Head of caudate nucleus (tissue), 42 donors: ENCODE measurements at places on chromosomes 2 and 18.

DNA sequence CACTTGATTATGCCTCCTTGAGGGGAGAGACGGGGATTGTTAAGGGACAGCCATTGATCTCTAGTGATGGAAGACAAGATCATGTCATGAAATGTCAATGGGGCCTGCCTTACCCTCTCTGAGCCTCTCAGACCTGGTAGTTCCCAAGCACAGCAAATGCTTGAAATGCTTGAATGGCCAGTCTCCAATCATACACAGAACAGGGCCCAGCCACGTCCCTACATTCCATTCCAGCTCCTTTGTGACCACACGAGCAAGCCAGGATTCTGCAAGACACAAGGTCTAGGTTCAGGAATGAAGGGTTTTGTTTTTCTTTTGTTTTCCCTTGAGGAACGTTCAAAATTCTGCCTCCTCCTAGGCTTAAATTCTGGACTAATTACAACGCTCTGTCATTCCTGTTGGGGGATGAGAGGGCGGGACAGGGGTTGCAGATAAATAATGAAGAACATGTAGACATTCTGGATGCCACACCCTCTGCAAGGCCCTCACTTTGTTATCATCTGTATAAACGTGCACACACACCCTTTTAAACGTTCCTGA, 98.1 kb upstream of the YPEL5 start:
- no peak for DNase-seq

- DNase-seq: peak; percentile 89
Measured at GRCh38 chr2:7007846-7008741, 90.9 kb downstream of the RNF144A start.

GRCh38 chr2:235170536-235171521, 219.0 kb downstream of the SH3BP4 start:
- DNase-seq: no peak

- no peak for DNase-seq
Measured at GRCh38 chr2:212732860-212733259, 194.3 kb upstream of the ERBB4 start.

- no peak for DNase-seq
Measured at GRCh38 chr2:109432421-109432820, 181.3 kb downstream of the SEPTIN10 start.

DNA sequence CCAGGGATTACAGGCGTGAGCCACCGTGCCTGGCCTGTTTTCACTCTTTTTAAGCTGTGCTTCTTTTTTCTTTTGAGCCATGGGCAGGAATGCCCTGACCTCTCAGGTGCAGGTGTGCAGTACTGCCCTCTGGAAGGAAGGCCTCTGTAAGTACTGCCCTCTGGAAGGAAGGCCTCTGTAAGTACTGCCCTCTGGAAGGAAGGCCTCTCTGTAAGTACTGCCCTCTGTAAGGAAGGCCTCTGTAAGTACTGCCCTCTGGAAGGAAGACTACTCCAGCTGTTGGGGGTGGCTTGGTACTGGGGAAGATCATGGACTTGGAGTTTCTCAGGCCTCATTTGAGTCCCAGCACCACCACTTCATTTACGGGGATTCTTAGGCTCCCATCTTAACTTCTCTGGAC, 248.5 kb upstream of the ID2 start:
- DNase-seq: no peak

DNA sequence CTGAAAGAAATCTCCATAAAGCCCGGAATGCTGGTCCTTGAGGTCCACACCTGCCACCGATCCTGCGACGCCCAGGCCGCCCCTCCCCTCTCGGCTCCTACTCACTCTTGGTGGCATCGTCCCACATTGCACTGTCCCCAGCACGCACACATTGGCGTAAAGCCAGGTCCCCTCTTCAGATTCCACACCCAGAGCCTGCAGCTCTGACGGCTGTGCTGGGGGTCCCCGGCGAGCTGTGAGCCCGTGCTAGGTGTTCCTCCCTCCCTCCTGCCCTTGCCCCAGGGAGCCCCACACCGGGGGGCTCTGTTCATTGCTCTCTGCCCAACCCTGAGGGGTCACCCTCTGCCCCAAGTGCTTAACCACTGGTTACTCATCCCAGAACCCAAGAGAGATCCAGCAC, 8.5 kb downstream of the TPO start:
- no peak for DNase-seq

DNA sequence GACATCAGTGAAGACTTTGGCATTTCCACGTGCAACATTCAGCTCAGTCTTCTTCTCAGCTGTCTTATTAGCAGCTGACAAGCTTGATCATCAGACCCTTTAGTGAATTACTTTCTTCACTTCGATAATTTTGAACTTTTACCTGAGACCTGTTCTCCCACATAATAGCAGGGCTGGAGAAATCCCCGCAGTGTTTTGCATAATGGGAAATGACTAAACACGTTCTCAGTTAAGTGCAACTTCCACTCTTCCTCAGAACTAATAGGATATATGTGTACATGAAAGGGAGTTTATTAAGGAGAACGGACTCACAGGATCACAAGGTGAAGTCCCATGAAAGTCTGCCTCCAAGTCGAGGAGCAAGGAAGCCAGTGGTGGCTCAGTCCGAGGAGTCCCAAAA, 28.8 kb upstream of the MBP start:
- DNase-seq: no peak

GRCh38 chr2:26590980-26591618, 50.1 kb downstream of the CIB4 start:
- no peak for DNase-seq

DNA sequence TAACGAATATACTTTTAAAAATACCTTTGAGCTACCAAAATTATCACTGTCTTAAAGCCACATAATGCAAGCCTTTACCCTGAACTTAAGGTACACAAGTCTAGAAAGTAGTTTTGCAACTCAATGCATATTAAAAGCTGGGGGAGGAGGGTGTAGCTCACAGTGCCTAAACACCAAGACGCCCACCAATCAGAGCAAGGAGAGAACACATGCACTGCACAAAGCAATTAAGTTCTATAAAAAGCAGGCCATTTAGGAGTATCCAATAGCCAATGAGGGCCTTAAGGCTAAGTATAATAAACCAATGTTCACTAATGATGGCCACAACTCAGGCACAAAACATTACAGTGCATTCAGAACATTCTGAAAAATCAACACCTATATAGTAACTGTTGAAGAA, 16.2 kb downstream of the TRIP12 start:
- DNase-seq: no peak

- DNase-seq: peak; percentile 25
Measured at GRCh38 chr2:56184500-56185011, 766 bp downstream of the CCDC85A start.

DNA sequence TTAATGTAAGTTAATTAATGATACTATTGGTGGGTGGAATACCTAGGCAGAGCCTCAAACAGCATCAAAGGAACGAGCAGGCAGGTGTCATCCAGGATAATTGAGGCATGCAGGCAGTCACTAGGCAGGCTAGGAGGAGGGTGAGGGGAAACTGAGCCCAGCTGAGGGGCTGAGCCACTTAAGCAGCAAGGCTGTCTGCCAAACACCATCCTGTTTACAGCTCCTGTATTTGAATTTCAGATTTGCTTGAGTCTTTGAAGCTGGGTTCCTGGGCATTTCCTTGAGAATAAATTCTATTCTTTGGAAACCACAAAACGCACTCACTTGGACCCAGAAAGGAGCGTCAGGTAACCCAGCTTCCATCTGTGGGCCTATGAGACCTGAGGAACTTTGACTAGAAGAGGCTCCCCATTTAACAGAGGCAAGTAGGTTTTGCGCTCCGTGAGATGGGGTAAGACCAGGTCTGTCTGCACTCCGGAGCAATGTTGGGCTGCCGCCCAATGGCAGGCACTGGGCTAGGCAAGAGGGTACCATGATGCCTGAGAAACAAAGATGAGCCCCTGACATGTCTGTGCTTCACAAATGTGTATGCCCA, 2.0 kb downstream of the EDAR start:
- DNase-seq: no peak

DNA sequence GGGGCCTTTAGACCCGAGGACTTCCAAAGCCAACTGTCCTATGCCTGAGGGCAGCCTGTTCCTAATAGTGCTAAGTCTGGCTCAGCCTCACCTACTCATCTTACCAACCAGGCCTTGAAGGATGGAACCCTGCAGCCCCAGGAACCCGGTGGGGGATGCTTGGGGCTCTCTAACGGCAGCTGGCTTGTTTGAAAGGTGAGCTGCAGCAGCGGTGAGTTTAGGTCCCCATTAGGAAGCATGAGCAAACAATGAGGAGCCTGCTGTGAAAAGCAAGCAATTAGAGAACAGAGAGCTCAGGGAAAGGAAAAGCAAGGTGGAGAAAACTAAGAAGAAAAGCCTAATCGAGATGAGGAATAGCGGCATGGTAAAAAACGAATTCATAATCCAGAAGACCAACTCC, 39.9 kb downstream of the SP110 start:
- no peak for DNase-seq
